Posterior vena cava (tissue), 2 donors: ENCODE measurements at places on chromosomes 7 and 10.

DNA sequence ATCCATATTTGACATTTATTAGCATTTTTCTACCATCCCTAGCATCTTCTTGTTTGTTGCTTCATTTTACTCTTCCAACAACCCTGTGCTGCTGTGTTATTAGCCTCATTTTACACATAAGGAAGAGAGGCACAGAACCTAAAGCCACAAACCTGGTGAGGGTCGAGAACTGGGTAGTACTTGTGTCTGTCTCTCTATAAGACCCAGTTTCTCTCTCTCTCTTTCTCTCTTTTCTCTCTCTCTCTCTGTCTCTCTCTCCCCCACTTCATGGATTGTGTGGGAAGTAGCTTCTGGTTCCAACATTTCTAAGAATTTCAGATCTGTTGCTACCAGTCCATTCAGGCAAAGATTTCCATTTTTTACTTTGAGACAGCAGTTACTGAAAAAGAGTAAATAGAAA, 1.4 kb upstream of the FRA10AC1 start:
- no peak for DNase-seq

- DNase-seq: no peak
These were observed 163.4 kb upstream of the COL1A2 start for GRCh38 chr7:94231305-94231704.

GRCh38 chr7:2109936-2110609, 122.7 kb downstream of the MAD1L1 start:
- DNase-seq: no peak

GRCh38 chr10:127908106-127908958, 1.4 kb downstream of the PTPRE start:
- DNase-seq: peak; percentile 88

DNA sequence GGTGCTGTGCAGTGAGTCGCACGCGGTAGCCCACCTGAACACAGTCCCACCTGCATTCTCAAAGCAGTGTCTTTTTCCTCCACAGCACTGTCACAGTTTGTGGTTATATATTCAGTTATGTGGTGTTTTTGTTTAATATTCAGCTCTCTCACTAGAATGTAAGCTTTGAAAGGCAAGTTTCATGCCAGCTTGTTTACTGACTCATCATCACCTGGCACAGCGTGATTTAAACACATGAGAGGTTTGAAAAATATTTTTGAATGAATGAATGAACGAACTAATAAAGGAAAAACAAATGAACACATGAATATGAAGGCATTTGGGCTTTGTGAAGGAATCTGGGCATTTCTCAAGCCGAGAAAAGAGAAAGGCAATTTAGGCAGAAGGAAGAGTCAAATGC, 51.9 kb upstream of the TM9SF3 start:
- no peak for DNase-seq

DNA sequence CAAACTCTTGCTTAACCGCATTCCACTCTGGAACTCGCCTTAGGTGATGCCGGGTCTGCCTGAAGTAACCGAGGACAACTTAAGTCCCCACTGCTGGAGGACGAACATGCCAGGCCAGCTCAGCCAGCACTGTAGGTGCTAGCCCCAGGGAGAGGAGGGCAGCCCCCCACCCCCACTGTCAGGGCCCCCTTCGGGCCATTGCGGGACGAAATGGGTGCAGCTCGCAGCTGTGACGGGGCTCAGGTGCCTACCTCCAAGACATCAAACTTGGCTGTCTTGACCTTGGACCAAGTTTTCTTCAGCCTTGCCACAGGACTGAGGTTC, 60.4 kb downstream of the CSGALNACT2 start:
- DNase-seq: no peak

DNA sequence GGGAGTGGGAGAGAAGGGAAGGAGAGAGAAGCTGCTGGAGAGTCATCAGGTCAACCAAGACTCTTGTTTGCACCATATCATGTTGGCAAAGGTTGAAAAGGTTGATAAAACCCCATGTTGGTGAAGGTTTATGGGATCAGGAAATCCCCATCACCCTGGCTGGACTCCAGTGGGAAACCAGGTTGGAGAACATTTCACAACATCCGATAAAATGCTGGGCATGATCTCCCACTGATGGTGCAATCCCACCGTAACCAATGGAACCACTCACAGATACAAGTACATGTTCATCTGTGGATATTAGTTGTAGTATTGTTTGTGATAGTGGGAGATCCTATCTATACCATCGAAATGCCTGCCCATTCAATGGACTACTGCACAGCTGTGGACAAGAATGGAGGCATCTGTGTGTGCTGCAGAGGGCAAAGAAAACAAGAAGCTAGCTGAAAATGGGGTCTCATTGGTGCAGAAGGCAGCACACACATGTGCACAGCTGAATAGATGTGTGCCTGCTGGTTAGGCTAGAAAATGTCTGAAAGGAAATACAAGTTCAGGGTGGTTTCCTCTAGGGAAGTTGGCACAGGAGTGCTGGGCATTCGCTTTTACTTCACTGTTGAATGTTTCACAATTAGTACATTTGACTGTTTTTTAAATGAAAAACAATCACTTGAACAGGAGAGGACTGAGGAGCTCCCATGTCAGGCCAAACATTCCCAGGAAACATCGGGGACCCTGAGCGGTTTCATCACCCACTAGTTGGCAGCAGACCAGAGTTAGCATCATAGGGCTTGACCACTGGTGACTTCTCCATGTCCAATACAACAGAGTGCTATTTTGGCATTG, 80.4 kb upstream of the MGMT start:
- peak; percentile 23 for DNase-seq

DNA sequence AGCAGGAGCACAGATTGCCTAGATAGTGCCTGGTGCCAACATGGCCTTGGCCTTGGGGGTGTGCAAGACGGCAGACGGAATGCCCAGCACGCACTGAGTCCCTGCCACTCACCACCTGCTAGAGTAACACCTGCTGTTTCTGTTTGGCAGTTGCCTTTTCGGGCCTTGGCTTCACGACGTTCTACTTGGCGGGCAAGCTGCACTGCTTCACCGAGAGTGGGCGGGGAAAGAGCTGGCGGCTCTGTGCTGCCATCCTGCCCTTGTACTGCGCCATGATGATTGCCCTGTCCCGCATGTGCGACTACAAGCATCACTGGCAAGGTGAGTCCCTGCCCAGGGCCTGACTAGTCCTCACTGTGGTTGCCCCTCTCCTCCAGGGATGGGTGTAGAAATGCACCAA, 118.0 kb downstream of the PLPP4 start:
- no peak for DNase-seq

- no peak for DNase-seq
These were observed 38.9 kb downstream of the PARD3 start for GRCh38 chr10:34776090-34776690.

DNA sequence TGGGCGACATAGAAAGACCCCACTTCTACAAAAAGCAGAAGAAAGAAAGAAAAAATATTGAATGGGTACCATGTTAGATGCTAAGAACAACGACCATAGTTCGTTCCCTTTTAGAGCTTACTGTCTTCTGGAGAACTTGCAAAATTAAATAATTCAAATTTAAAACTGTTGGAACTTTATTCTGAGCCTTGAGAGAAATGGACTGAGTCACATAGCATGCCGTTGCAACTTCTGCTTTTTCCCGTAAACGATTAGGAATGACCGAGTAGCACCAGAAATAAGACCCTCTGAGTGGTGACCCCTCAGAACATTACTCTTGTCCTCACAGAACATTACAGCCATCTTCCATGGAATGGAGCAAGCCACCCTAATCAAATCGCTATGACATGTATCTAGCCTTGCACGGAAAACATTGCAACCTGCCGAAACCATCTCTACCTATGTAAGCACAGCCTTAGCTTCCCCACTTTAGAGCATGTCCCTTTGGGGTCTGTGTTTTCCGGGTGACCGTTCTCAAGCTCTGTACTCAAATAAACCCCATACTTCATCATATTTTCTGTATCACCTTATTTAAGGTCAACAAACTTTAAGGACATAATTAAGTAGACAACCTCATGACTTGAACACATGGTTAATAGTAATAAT, 179.1 kb downstream of the PRKCQ start:
- DNase-seq: no peak

- no peak for DNase-seq
These were observed 19.9 kb upstream of the PTPRN2 start for GRCh38 chr7:158607563-158607962.

- DNase-seq: no peak
These were observed 28.3 kb upstream of the SVOPL start for GRCh38 chr7:138729444-138729843.

DNA sequence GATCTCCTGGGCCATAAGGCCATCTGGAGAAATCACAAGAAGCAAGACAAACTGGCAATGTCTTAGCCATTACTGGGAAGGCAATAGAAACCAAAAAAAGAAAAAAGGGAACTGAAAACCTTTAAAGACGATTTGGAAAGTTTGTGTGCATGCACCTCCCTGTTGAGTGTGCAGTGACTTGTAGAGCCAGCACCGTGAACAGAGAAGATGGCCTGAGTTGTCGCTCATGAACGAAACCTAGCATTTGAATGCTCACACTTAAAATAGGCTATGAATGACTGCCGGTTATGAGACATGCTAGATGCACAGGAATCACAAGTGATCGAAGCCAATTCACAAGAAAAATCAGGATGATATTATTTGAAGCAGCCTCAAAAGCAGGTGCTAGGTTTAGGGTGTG, 151.3 kb upstream of the ADO start:
- no peak for DNase-seq

DNA sequence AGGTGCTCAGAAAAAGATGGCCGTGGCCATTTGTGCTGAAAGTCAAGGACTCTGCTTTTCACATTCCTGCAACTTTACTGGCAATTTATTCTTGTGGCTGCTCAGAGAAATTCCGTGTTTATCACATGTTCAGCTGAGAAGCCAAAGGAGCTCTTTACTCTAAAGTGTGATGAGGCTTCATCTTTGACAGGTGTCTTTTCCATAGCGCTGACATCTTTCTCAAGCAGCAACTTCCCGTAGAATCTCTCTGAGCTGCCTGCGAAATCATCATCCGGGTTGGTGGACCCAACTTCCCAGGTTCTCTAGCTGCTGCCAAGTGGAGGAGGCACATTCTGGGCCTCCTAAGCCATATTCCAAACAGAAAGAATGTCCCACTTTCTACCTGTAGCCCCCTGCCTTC, 16.9 kb upstream of the NPS start:
- no peak for DNase-seq

GRCh38 chr10:94065787-94066186, 72.1 kb downstream of the PLCE1 start:
- DNase-seq: no peak

DNA sequence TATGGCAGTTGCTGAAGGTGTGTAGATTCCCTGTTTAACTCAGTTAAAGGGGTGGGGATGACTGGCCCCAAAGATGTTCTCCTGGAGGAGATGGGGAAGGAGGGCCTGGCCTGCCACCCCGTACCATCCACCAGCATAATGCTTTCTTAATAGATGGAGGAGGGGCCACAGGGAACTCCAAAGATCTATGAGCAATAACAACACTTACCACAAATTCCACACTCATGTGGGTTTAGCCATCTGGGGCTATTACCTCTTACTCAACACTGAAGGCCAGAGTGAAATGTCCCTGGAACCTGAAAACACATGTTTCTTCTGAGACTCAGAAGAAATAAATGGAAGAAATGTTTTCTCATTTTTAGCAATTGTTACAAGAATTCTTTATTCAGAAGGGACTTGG, 259.0 kb downstream of the CXCL12 start:
- no peak for DNase-seq

DNA sequence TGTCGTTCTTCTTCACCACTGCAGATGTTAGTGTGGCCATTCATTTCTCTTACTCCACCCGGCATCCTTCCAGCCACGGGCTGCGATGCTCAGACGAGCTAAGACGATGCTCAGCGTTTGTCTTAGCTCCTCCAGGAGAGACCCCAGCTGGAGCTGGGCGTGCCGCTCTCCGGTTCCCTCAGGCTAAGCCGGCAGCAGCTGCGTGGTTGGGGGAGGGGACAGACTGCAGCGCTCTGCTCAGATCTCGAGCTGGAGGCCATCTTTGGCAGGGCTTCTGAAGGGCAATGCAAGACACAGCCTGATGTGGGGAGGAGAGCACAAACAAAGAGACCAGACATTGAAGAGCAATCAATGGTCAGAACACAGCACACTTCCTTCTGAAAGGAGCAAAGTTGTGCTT, 4.8 kb downstream of the INA start:
- no peak for DNase-seq

GRCh38 chr7:27846388-27846787, 106.4 kb downstream of the TAX1BP1 start:
- no peak for DNase-seq

- no peak for DNase-seq
These were observed 980 bp downstream of the ADAMTS14 start for GRCh38 chr10:70673043-70673928.

DNA sequence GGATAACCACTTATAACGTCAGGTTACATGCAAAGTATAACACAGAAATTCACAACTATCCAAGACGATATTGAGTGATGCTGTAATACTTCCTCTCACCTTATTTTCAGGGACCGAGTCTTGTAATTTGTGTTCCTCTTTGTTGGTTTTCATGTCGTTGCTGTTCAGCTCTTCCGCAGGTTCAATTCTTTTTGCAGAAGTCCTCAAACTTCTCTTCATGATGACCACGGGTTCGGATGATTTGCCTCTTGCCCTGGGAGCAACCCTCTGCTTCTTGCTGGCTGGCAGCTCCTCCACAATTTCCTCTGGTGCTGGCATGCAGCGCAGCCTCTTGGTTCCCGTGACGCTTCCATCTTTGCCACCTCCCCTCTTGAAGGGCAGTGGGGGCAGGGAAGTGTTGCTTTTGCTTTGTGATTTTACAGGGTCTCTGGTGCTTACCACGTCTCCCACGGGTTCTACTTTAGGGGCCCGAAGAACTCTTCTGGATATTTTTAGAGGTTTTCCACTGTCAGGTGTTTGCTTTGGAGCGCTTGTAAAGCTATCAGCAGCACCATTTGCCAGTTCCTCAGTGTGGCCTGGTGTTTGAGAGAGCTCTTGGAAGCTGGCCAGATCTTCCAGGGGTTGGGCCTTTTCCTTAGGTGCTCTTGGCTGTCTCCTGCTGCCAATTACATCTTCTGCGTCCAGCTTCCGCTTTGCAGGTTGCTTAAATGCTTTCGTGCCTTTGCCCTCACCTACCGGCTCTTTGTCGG, 23.6 kb downstream of the MKI67 start:
- DNase-seq: no peak

DNA sequence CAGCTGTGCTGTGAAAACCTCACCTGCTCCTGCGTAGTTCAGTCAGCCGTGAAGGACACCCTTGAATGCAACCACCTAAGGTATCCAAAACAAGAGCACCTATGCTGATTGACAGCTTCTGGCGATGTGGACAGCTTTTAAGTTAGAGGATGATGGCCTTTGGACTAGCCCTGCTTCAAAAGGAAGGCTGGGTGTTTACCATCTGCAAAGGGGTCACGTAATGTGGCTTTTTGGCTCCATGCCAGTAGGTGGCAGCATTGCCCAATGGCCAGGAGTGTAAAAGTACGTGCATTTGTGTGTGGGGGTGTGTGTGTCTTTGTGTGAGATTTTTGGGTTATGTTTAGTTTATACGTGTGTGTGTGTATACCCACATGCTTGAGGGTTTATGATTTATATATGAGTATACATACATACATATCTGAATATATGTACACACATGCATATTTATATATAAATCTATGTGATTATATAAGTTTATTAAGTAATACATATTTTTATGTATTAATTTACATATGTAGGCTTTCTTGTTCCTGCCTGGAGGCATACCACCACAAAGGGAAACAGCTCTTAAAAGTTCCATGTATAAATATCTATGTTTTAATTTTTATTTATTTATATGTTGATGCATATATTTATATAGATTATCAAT, 236.3 kb upstream of the ANKRD30A start:
- DNase-seq: no peak

GRCh38 chr7:131670406-131670805, 114.0 kb upstream of the PODXL start:
- DNase-seq: peak; percentile 5

GRCh38 chr10:130389906-130390305, 253.7 kb downstream of the GLRX3 start:
- DNase-seq: no peak
